Adrenal gland (tissue), 19 donors: ENCODE measurements at places on chromosomes 5 and 9.
A peak's percentile ranks its signal among the peaks of the same experiment; 100 is the strongest.

GRCh38 chr5:147575598-147575997 is 65.7 kb upstream of the DPYSL3 start:
- DNase-seq, result no peak

- no peak for DNase-seq
These were observed 194.9 kb downstream of the ATP10B start for GRCh38 chr5:160657068-160657507.

- no peak for DNase-seq
These were observed 3.0 kb upstream of the CEL start for GRCh38 chr9:133058550-133059320.

DNA sequence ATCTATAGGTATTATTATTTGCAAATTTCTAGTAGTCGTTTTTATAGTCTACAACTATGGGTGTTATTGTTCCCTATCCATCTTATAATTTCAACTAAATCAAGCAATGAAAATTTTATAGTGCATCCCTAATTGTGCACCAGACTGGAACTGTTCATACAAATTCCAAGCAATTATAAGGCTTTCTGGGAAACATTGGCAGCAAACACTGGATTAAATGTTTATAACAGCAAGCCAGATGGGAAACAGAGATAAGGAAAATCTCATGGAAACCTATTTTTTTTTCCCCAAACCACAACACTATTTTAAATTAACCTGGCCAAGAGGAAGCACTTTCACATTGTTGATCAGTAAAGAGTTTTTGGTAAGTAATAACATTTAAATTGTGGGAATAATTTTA is 524.3 kb downstream of the RASEF start:
- no peak for DNase-seq

GRCh38 chr5:178221282-178221681 is 11.3 kb downstream of the PHYKPL start:
- no peak for DNase-seq

GRCh38 chr5:153983885-153984284 is 54.8 kb downstream of the FAM114A2 start:
- no peak for DNase-seq

GRCh38 chr5:179679014-179679674 is 1.7 kb downstream of the CBY3 start:
- DNase-seq, result peak; percentile 65

DNA sequence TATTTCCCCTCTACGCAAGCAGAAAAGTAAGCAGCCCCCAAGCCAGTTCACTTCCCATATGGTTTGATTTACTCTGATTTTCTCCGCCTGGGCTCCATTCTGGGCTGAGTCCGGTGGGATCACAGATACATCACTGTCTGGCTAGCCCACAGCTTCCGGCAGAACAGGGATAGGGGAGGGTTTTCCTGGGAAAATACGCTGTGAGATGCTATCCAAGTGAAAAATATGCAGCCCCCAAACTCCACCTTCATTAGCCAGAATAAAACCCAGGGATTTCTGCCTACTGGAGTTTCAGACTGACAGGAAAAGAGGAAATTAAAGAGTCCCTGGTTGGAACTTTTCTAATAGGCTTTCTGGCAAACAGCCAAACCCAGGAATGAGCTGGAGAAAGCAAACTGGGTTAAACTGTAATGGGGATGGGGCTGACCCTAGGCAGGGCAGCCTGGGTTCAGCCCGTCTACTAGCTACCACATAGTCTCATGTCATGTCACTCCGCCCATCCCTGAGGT is 16.9 kb upstream of the NIPAL4 start:
- no peak for DNase-seq

DNA sequence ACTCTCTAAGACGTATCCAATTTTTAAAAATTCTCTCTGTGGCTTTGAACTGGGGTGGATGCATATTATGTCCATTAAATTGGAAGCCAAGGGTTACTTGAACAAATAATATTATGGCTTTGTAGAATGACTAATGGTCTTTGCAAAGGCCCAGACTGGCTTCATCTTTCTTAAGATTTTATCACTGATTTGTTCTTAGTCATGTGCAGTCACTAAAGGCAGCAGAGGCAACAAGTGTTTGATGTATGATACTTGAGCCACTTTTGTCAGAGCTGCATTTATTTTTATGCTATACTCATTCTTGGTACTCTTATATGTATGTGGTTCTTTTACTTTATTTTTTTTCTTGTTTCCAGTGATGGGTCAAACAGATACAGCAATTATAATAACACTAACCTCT is 152.2 kb downstream of the NR2F1-AS1 start:
- no peak for DNase-seq

DNA sequence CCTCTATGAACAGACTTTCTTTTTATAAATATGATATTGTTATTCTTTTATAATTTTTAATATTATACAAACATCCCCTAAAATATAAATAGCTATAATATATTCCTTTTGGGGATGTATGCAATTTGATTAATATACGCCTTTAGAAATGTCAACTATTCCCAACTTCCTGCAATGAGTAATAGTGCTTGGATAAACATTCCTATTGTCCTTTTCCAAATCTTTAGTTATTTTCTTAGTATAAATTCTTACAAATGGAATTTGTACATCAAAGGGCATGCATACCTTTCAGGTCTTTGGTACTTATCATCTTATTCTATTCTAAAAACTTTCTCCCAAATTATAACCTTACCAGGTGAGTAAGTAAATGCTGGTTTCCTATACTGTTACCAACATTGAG is 6.2 kb downstream of the NLN start:
- DNase-seq, result no peak

DNA sequence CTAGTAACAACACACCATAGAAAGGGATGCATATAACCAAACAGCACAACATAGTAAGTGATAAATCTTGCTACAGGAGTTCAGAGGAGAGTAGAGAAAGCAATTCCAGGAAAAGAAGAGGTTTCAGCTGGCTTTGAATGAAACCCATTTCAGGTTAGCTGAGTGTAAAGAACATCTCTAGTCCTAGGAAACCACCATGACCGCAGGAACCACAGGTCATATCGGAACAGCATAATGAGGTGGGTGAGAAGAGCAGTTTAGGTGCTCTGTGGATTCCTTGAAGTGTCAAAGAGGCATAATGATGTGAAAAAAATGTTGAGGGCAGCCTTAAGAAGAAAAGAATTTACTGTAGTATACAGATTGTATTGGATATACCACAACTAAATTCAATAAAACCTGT is 507.5 kb downstream of the MTRR start:
- no peak for DNase-seq

DNA sequence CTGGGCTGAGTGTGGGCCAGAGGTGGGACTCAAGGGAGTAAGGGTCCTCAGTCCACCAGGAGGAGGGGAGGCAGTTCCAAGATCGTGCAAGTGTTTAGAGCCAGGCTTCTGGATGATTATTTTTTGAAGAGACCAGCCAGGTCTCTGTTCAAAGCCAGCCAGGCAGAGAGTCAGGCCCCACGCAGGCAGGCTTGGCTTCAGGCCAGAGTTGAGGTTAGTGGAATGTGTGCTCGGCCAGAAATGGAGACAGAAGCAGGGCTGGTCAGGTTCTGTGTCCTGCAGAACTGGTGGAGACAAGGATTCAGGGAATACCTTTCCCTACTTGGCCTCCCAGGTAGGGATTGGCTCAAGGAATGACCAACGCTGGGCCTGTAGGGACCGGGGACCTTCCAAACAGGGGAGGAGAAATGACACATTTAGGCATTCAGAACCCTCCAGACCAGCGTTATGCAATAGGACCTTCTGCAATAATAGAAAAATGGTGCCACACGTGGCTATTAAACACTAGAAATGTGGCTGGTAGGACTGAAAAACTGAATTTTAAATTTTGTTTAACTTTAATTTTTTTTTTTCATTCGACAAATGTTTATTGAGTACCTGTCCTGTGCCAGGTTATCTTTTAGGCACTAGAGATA is 106.2 kb downstream of the CMYA5 start:
- no peak for DNase-seq

DNA sequence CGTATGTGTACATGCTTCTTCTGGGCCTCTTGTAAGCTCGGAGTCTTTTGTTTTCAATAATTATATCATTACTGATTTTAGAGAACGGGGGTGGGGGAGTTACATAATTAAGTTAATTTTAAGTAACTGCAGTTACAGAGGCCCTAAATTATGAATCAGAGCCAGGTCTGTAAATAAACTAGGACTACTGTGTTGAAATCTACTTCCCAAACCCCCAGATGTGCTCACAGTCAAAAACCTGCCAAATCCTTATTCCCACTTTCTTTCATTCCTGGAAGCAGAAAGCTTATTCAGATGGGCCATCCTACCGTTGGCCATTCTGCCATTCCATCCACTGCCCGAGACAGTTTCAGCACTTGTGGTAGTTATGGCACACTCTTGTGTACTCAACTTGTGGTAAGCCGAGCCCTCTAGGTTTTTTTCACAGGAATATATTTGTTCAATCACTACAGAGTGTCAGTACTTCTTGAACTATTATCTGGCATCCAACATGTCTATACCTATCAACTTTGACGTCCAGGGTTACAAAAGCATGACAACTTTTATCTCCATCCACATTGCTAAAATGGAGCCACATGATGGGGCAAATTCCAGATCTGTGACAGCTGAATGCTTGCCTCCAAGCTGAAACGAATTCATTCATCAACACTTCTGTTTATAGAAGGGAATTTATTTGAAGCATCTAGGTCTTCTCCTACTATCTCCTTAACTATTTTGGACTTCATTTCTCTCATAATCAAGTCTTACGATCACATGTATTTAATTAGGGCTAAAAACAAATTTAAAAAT is 37.8 kb downstream of the GLRX start:
- DNase-seq, result no peak

- no peak for DNase-seq
These were observed 21.9 kb downstream of the ARHGEF37 start for GRCh38 chr5:149603210-149603609.
